Ascending aorta (tissue), 2 donors: ENCODE measurements at places on chromosomes 5 and 9. TPM values are rescaled to one million over a fixed set of nuclear protein-coding genes. Genes with fewer than 3 reads are reported as not detected.

Gene RGMB
- 20.9 TPM for total RNA-seq

Gene CAMK2A
- total RNA-seq: not detected

Gene SPINK13
- not detected for total RNA-seq

Gene ELL2
- total RNA-seq: 26.0 TPM

Gene SDHA
- total RNA-seq: 41.1 TPM

Gene RNF183
- not detected for total RNA-seq
